Renal pelvis (tissue), 12 donors: ENCODE measurements at places on chromosomes 12 and 14. TPM values are rescaled to one million over a fixed set of nuclear protein-coding genes. Genes with fewer than 3 reads are reported as not detected.

- no peak for DNase-seq
Observed at GRCh38 chr14:26429205-26429604, 168.6 kb downstream of the NOVA1 start.

DNA sequence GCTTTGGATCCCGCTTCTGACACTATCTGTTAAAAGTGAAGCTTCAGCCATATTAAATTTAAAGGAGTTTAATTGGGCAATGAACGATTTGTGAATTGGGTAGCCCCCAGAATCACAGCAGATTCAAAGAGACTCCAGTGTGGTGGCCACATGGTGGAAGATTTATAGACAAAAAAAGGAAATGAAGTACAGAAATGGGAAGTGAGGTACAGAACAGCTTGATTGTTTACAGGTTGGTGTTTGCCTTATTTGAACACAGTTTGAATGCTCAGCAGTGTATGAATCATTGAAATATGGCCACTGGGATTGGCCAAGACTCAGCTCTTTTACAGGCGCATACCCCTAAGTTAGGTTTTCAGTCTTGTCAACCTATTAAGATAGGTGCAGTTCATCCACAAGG, 21.9 kb downstream of the CCDC91 start:
- DNase-seq: no peak

GRCh38 chr14:99132821-99133635, 139.0 kb downstream of the BCL11B start:
- DNase-seq: no peak

GRCh38 chr12:39343665-39344064, 99.3 kb downstream of the KIF21A start:
- DNase-seq: no peak

DNA sequence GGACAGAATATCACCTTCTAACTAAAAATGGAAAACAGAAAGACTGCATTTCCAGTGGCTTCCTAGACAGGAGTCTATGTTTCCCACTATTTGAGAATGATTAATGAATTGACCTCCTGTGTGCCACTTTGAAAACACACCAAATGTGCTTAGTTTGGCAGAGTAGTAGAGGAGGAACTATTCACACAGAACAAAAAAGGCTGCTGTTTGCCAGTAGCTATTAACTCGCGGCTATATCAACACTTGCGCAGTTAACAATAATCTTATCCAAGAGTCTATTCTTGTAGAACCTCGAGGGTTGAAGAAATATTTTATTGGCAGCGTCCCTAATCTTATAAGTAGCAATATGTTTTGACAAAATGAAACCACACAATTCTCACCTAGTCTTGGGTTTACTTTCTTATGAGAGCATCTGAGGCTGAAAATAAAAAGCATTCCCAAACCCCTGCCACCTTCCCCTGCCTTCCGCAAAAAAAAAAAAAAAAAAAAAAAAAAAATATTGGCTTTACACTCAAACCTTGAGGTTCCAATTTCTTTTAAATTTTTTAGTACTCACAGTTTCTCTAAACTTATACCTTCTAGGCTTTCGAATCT, 127.3 kb upstream of the FLRT2 start:
- DNase-seq: no peak

GRCh38 chr14:74362361-74362915, 14.2 kb downstream of the VRTN start:
- DNase-seq: peak; percentile 68

DNA sequence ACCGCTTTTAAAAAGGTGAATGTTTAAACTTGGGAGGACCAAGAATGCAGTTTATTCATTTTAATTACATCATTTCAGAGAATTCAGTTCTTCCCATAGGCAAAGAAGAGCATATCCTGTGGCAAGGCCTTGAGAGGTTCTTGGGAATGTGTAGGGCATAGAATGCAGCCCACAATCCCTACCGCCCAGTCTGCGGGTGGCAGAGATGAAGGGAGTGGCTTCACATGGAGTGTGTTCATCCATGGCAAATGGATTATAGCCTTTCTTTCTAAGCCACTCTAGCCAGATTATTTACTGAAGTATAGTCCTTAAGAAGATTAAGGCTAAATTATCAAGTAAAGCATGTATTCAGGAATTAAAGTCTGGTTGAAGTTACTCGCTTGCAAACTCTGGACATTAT, 97.4 kb downstream of the TSPAN8 start:
- no peak for DNase-seq

- DNase-seq: no peak
Observed at GRCh38 chr14:74418031-74418430, 8.0 kb downstream of the SYNDIG1L start.

DNA sequence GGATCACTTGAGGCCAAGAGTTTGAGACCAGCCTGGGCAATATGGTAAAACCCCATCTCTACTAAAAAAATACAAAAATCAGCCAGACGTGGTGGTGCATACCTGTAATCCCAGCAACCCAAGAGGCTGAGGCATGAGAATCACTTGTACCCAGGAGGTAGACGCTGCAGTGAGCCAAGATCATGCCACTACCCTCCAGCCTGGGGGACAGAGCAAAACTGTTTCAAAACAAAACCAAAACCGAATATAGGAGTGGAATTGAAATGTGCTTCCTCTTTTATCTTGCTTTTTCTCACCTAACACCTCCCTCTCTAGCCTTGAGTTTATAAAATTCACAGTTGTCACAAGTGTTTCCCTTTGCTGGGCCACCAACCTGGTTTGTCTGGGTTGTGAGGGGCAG, 181.9 kb downstream of the PAH start:
- DNase-seq: no peak

- DNase-seq: peak; percentile 71
Observed at GRCh38 chr14:60184146-60184904, 19.1 kb upstream of the DHRS7 start.

GRCh38 chr12:92952394-92952793, 23.3 kb upstream of the EEA1 start:
- DNase-seq: no peak

DNA sequence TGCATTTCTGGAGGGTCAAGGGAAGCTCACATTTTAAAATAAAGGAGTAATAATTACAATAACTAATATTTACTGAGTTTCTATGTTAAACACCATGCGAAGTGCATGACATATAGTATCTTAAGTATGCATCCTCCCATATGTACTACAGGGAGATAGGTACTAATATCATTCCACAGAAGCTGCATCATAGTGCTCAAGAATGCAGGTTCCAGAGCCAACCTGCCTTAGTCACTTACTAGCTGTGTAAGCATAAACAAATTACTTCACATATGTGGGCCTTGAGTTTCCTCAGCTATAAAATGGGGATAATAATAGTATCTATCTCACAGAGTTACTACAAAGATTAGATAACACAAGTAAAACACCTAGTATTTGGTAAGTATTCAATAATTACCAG, 18.3 kb downstream of the ARMH4 start:
- DNase-seq: no peak

- DNase-seq: no peak
Observed at GRCh38 chr14:104555430-104556255, 23.9 kb upstream of the C14orf180 start.

GRCh38 chr12:106434526-106434925, 77.0 kb downstream of the POLR3B start:
- DNase-seq: no peak

GRCh38 chr12:1890810-1891209, 27.6 kb downstream of the CACNA2D4 start:
- DNase-seq: no peak

DNA sequence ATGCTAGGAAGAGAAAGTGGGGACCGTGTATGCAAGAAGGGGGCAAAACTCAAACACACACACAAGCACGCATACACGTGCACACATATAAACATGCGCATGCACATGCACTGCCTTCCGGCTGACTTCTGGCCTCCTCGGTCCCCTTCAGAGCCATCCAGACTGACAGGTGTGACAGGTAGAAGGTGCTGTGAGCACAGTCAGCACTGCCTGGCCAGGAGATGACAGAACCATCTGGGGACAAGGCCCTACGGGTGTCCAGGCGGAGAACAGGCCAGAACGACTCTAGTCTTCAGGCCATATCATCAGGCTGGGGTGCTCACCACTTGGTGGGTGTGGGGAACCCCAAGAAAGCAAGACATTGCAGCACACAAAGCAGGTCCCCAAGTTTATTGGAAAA, 7.3 kb downstream of the KRT83 start:
- DNase-seq: no peak

DNA sequence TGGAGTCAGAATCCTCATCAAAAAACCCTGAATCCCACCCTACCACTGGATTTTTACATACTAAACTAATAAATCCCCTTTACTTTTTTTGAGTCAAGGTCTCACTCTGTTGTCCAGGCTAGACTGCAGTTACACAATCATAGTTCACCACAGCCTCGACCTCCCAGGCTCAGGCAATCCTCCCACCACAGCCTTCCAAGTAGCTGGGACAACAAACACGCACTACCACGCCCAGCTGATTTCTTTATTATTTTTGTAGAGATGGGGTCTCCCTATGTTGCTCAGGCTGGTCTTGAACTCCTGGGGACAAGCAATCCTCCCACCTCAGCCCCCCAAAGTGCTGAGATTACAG, 24.3 kb downstream of the SPTSSA start:
- no peak for DNase-seq

GUCY2C gene
- polyA plus RNA-seq: 0.34 TPM

GPR84 gene
- 0.16 TPM for polyA plus RNA-seq

CPNE6 gene
- not detected for polyA plus RNA-seq

RTL1 gene
- not detected for polyA plus RNA-seq

WNK1 gene
- polyA plus RNA-seq: 89.6 TPM

BDKRB2 gene
- 3.0 TPM for polyA plus RNA-seq

ANO4 gene
- 1.7 TPM for polyA plus RNA-seq

PRH2 gene
- polyA plus RNA-seq: 0.37 TPM

KRT3 gene
- not detected for polyA plus RNA-seq
